ENCODE measurements at places on chromosomes 2 and 18. TPM values are rescaled to one million over a fixed set of nuclear protein-coding genes. Genes with fewer than 3 reads are reported as not detected.

UPP2 gene
- not detected for polyA plus RNA-seq

DSC2 gene
- polyA plus RNA-seq, result 0.87 TPM

VIT gene
- polyA plus RNA-seq, result not detected

MYO5B gene
- 6.9 TPM for polyA plus RNA-seq

GRCh38 chr2:199696048-199696447, 154.9 kb downstream of the FTCDNL1 start:
- no peak for DNase-seq

DNA sequence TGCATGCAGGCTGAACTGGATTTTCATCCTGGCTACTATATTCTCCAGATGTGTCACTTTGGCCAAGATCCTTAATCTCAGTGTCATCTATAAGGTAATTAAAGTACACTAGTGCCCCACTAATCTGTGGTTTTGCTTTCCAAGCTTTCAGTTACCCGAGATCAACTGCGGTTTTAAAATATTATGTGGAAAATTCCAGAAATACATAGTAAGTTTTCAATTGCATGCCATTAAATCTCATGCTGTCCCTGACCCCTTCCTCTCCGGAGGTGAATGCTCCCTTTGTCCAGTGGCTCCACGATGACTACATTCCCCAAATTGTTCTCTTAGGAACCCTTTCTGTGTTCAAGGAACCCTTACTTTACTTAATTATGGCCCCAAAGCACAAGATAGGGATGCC, 5.3 kb upstream of the TYMS start:
- DNase-seq, result no peak

- no peak for DNase-seq
Observed at GRCh38 chr18:76405280-76405679, 89.8 kb downstream of the ZNF516 start.

DNA sequence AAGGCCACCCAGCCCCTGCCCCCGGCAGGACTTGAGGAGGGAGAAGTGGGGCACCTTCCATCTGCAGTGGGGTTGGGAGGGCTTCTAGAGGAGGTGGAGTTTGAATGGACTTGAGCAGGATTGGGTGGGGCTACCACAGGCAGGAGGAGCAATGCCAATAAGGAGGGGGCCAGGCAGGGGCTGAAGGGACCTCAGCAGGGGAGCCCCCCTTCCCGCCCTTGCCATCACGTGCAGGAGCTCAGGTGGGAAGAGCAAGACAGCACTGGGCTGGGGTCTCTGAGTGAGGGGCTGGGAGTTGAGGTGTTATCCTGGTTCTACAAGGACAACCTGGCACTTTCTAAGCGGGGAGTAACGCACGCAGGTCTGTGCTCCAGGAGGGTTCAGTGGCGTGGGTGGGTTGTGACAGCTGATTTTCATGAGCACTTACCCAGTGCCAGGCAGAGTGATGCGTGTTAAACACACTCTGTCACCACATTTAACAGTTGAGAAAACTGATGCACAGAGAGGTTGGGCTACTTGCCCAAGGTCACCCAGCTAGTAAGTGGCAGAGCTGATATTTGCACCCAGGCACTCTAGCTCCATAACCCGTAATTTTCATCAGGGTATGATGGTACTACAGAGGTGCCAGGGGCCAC, 4.8 kb downstream of the CHRND start:
- DNase-seq, result no peak

DNA sequence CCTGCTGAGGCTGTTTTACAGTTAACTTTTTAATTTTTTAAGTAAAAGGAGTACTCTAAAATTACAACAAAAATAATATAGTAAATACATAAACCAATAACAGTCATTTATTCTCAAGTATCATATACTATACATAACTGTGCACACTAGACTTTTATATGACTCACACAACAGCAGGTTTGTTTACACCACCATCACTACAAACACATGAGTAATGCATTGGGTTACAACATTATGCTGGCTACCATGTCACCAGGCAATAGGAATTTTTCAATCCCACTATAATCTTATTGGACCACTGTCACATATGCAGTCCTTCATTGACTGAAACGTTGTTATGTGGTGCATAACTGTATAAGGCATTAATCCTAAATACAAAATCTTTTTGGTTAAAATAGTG, 42.5 kb downstream of the RASGRP3 start:
- DNase-seq, result peak; percentile 65

DNA sequence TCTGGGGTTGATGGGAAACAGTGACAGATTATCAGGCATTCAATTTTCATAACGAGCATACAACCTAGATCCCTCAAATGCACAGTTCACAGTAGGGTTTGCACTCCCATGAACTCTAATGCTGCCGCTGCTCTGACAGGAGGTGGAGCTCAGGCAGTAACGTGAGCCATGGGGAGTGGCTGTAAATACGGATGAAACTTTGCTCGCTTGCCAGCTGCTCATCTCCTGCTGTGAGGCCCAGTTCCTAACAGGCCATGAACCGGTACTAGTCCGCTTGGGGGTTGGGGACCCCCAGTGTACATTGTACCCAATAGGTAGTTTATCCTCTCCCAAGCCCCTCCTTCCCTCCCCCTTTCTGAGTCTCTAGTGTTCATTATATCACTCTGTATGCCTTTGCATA, 94.6 kb downstream of the PTH2R start:
- DNase-seq, result no peak

GRCh38 chr18:72762515-72763122, 105.2 kb downstream of the NETO1 start:
- DNase-seq, result peak; percentile 49

- no peak for DNase-seq
Observed at GRCh38 chr2:190655570-190655969, 6.7 kb downstream of the NAB1 start.

DNA sequence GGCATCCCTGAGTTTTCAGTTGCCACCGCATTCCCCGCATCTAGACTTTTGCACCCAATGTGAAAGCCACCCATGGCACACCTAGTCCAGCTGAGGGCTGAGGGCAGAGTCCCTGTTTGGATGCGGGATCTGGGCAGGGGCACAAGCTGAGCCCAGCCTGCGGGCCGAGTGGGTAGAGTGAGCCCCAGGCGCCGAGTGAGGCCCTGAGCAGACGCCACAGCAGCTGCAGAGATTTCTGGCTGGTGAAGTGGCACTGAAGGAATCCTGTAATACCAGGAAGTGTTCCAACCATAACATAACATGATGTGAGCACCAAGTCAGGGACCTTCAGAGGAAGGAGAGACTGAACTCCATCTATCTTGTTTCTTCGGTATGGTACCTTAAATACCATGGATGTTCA, 27.7 kb upstream of the FRZB start:
- no peak for DNase-seq

DNA sequence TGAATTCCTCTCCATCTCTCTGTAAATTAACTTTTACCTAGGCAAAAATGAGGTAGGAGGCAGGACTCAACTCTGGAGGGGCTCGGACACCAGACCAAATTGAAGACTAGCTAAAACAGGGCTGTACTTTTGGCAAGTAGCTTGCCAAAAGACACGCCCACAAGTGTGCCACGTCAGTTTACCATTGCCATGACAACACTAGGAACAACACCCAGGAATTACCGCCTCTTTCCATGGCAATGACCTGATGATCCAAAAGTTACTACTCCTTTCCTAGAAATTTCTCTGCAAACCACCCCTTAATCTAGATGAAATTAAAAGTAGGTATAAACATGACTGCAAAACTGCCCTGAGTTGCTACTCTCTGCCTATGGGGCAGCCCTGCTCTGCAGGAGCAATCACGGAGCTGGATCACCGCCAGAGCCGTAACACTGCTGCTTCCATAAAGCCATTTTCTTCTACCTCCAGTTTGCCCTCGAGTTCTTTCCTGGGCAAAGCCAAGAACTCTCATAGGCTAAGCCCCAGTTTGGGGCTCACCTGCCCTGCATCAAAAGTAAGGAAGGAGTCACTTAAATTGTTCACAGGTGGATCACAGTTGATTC, 66.0 kb upstream of the FAM136A start:
- DNase-seq, result no peak
